Activated CD4-positive, alpha-beta T cell treated with anti-CD3 and anti-CD28 coated beads for 1 hour (primary cell): ENCODE measurements at places on chromosomes 3 and 15.

DNA sequence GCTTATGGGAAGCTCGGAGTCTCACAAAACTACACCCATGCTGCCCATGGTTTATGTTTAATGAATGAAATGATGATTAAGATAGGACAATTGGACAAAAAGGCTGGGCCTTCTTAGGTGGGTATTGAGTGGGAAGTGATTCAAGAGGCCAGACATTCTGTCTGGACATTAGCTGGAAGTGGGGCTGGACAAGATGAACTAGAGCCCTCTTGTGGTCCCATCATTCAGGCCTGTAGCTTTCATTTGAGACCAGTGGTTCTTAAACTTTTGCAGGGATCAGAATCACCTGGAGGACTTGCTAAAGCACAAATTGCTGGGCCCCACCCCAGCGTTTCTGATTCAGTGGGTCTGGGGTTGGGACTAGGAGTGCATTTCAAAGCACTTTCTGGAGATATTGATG lies 290.4 kb upstream of the CTDSPL start:
- no peak for DNase-seq

- no peak for DNase-seq
Measured at GRCh38 chr15:91678003-91678402, 175.5 kb upstream of the SLCO3A1 start.

- DNase-seq, result no peak
Measured at GRCh38 chr3:24522146-24522579, 27.5 kb upstream of the THRB start.

- DNase-seq, result no peak
Measured at GRCh38 chr3:196670339-196670738, 30.8 kb downstream of the NRROS start.

DNA sequence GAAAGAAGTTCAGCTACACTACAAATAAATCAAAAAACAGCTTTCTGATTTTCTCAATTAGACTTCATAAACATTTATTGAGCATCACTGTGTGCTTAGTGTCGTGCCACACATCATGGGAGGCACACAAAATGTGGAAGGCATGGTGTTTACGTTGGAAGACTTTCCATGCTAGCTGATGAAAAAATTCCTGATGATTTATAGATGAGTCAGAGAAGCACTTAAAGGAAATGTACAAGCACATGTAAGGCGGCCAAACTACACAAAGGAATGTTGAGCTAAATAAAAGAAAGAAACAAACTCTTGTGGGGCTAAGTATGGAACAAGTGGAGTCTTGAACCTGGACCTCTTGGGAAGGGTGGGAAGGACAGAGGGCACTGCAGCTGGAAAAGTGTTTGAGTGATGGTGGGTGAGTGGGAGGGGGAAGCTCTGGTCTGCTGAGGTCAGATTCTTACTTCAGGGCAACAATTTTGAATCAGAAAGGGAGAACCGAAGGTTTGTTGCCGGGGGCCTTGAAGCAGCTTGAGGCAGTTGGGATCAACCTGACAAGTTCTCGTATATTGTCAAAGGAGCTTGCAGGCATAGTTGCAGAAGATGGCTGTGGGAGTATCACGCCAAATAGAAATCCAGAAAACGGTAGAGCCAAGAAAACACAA lies 66.9 kb downstream of the FOXB1 start:
- DNase-seq, result no peak

DNA sequence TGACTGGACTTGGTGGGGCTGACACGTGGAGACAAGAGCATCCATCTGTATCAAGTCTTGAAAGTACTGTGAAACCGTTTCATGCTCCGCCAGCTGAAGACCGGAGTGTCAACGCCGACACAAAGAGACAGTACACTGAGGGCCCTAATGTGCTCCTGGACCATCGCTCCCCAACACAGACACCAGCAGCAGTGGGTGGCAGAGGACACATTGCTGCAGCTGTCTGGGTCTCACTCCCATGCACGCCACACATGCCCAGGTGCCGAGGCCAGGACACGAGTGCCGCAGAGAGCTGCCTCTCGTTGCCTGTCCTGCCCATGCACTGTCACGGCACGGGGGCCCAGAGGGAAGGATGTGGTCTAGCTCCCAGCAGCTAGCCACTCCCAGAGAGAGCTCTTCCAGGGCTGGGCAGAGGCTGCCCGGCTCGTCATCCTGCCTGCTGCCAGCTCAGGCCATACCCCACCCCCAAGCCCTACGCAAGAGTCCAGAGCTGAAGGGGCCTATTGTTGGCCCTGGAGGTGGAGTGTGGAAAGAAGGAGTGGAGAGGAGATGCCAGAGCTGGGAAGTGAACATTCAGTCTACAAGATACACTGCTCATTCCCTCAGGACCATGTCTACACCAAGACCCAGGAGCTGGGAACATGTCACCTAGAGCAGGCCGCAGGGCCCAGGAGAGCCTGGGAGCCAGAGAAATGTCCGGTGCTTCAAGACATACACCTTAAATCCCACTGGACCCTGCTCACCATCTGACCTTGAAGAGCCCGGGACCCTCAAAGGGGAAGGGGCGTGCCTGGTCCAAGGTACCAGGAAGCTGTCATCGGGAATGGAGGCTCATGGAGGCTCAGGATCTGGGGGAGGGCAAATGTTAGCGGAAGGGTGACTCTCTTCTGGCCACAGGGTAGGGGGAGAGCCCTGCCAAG lies 7.7 kb downstream of the TNK2 start:
- no peak for DNase-seq

DNA sequence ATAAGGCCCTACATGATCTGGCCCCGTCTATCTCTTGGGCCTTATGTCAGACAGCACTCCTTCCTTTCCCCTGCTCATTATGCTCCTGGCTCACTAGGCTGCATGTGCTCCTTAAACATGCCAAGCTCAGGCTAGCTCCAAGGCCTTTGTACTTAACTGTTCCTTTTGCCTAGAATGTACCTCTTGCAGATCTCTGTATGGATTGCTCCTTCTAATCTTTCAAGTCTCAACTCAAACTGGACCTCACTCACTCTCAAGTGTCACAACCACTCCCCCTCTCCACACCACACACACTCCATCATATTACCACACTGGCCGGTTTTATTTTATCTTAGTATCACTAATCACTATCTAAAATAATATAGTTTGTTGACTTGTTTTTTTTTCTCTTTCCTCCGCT lies 36.4 kb downstream of the ZMAT3 start:
- DNase-seq, result no peak

- no peak for DNase-seq
Measured at GRCh38 chr3:15636028-15636709, 34.6 kb downstream of the BTD start.

DNA sequence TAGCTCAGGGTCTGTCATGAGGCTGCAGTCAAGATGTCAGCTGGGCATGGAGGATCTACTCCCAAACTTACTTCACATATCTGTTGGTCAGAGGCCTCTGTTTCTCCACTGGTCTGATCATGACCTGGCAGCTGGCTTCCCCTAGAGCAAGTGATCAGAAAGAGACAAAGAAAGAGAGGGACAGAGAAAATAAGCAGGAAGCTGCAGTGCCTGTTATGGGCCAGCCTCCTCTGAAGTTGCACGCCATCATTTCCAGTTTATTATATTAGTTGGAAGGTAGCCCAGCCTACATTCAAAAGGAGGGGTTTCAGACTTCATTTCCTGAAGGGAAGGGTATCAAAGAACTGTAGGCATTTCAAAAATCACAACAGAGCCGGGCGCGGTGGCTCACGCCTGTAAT lies 5.0 kb upstream of the RPP25 start:
- DNase-seq, result no peak

GRCh38 chr3:4320096-4320911 lies 17.1 kb downstream of the SETMAR start:
- DNase-seq, result no peak

- no peak for DNase-seq
Measured at GRCh38 chr15:52912172-52912571, 122.0 kb upstream of the ONECUT1 start.

- no peak for DNase-seq
Measured at GRCh38 chr3:15610082-15610759, 8.7 kb downstream of the BTD start.

DNA sequence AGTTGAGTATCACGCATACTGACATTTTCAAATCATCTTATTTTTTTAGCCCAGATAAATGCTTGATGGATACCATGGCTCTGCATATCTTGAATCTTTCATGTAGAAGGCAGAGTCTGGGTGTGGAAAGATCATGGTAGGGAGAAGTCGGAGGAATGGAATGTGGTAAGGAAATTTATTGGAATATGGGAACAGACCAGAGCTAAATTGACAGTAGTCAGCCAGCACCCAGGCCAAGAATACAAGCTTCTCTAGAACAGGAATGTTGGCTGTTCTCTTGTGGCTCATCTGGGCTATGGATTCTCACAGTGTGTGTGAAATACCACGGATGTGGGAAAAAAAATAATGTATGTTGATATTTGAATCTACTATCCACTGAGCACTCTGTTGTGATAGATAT lies 305.7 kb upstream of the COL8A1 start:
- DNase-seq, result no peak

GRCh38 chr15:100525436-100525835 lies 3.3 kb downstream of the CERS3 start:
- no peak for DNase-seq

DNA sequence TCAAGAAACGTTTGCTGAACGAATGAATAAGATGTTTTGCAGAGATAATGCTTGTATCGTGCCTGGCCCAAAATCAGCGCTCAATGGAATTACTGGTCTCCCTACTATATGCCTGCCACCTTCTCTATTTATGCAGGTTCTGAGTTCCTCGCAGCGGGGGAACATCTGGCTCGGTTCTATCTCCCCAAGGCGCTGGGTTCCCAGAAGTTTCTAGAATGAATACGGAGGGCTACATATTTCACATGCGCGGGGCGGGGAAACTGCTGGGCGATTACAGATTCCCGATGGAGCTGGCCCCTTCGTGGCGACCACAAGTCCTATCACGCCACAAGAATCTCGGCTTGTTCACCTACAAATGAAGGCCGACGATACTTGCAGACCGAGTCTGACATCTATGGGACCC lies 411 bp upstream of the EIF2B5 start:
- no peak for DNase-seq

DNA sequence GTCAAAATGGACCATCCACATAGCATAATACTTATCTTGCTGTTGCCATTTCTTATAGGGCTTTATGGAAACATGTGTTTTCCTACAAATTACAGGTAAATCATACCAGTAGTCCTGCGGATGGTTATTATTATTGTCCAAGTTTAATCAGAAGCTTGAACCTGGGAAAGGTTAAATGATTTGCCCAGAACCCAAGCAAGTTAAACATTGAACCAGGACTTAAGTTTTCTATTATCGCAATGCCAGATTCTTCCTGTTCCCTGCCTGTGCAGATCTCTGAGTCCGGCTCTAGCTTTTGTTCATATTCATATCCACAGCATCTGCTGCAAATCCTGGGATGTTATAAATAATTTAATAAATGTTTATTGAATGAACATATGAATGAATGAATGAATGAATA lies 12.5 kb downstream of the LPP start:
- DNase-seq, result no peak

DNA sequence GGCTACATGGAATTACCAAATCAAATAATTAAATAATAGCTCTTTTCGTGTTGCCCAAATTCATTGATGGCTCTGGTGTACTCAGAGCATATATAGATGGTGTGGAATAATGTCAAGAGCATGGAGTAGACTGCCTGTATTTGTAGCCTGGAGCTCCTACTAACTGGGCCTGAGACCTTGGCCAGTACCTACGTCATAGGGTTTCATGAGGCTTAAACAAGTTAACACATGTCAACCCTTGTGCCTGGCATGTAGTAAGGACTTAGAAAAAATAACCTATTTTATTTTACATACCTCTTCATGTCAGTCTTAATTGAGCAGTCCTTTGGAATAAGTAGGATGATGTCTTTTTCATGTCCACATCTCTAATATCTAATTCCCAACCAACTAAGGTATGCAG lies 223.7 kb upstream of the DPH6 start:
- DNase-seq, result no peak

GRCh38 chr3:106263011-106263410 lies 394.2 kb upstream of the CBLB start:
- DNase-seq, result no peak
